Neural progenitor cell (in vitro differentiated cells): ENCODE measurements at places on chromosomes 12 and 14. TPM values are rescaled to one million over a fixed set of nuclear protein-coding genes. Genes with fewer than 3 reads are reported as not detected.

DNA sequence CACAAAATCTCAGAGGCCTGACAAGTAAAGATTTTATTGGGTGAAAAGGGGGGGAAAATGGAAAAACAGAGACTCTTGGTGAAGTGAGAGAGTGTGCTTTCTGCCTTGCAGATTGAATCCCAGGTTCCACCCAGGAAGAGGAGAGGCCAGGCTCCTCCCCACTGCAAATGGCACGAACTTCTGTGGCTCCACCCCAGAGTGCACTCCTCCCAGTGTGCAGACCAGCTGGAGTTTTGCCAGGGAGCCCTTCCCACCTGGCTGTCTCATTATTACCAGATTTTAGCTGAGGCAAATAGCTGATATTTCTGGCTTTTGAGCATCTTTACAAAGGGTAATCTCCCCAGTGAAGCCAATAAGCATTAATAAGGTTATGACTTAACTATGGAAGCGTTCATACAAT, 51.9 kb downstream of the TESPA1 start:
- no peak for DNase-seq

DNA sequence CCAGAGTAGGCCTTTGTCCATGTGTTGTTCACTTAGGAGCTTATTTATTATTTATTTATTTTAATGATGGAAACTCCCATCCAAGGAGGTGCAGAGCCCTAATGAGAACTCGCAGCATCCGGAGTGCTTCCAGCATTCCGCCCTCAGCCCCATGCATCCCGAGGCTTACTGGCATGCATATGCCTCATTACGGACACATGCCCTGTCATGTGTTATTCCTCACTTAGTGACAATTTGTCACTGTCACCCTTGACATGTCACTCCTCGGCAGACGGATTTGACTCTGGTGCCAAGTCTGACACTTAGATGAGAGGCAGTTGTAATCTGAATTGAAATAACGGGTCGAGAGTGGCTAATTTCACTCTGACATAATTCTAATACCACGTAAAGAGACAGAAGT, 132.8 kb downstream of the VRK1 start:
- no peak for DNase-seq

Gene CACNA2D4
- total RNA-seq, result 3.0 and 8.5 TPM in 2 replicates

Gene ANG
- total RNA-seq, result 0.99 TPM in 1 of 2 replicates, not detected in the other

Gene SRRM4
- 0.07 and 0.34 TPM in 2 replicates for total RNA-seq

Gene MDM2
- 47.7 and 93.8 TPM in 2 replicates for total RNA-seq

Gene GYS2
- not detected in 2 replicates for total RNA-seq
